ENCODE measurements at places on chromosomes 4 and X.

GRCh38 chr4:19455850-19456602, 795.7 kb upstream of the SLIT2 start:
- DNase-seq: no peak

DNA sequence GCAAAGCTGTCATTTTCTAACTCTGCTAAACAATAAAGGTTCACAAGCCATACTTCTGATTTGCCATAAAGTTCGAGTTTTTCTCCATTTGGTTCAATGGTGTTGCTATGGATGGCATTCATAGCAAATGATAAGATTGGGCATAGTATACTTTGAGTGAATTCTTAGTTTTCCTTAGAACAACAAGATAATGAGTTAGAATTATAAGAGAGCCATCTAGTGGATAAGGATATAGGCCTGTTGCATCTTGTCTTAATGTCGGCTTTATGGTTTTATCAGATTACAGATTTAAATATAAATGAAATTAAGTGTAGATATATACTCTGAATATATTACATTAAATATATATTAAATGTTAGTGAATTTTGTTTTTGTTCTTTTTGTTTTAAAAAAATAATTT, 644.6 kb downstream of the IL1RAPL1 start:
- DNase-seq: no peak

DNA sequence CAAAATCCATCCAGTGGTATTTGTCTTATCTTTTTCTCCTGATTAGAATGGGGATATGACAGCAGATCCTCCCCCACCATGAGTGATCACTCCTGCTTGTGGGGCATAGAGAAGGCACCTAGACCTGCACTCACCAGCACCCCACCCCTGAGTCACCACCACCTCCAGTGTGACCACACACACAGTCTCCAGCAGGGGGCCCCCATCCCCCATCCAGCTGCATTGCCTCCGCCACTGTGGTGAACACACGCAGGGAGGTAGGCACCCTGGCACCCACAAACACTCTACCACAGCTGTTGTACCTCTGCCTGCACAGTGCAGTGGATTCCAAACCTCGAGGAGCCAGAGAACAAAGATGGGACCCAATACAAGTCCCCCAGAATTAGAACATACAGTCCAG, 9.0 kb upstream of the MAGEA8 start:
- DNase-seq: no peak

DNA sequence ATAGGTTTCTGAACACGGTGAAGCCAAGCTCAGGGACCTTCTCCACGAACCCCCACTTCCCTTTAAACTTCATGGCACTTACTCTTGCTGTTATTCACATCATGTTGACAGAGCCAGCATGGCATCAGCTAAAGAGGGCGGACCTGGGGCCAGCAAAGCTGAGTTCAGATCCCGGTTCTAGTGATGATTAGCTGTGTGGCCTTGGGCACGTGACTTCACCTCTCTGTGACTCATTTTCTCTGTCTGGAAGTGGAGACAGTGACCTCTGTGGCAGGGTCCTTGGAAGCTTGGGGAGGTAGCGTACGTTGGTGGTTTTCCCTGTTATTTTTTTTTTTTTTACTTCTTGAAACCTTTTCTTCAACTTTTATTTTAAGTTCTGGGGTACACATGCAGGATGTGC, 13.4 kb downstream of the EVC start:
- peak; percentile 91 for DNase-seq

- DNase-seq: no peak
Observed at GRCh38 chr4:182556580-182556979, 313.4 kb downstream of the TENM3 start.

DNA sequence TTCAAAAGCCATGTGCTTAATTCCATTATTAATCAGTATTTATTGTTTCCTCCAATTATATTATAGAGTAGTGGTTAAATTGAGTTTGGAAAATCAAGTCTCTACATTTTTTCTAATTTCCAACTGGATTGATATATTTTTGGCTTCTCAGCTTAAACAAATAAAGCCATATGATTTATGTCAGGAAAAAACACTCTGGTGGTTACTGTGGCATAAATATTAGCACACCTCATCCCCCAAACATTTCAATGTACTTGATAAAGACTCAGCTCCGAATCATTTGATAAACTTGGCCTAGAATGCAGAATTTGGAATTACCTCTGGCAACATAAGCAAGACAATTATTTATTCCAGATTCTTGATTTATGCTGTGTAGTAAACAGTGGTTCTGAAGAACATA, 2313.8 kb downstream of the ARAP2 start:
- DNase-seq: no peak

DNA sequence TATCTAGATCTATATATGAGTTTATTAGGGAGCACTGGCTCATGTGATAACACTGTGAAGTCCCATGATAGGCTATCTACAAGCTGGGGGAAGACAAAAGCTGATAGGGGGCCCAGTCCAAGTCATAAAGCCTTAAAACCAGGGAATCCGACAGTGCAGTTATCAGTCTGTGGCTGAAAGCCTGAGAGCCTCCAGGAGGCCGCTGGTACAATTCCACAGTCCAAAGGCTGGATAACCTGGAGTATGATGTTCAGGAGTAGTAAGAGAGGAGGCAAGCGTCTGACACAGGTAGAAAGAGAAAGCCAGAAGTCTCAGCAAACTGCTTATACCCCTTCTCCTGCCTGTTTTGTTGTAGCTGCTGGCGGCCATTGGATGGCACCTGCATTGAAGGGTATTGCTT, 177.6 kb upstream of the SPRY1 start:
- DNase-seq: no peak

DNA sequence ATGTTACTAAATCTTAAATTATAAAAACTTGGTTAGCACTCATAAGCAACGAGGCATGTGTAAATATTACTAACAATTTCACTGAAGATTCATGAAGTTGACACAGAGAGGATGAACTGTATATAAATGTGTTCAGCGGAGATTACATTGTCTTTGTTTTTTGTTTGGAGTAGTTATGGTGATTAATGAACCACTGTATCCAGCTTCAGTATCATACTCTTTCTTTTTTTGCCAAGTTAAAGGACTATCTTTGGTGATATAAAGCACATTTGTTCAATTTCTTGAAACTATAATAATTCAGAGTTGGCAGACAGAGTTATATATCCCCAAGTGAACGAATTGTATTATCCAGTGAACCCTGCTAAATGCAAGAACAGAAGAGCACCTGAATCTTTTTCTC, 497.6 kb downstream of the CCSER1 start:
- DNase-seq: no peak

DNA sequence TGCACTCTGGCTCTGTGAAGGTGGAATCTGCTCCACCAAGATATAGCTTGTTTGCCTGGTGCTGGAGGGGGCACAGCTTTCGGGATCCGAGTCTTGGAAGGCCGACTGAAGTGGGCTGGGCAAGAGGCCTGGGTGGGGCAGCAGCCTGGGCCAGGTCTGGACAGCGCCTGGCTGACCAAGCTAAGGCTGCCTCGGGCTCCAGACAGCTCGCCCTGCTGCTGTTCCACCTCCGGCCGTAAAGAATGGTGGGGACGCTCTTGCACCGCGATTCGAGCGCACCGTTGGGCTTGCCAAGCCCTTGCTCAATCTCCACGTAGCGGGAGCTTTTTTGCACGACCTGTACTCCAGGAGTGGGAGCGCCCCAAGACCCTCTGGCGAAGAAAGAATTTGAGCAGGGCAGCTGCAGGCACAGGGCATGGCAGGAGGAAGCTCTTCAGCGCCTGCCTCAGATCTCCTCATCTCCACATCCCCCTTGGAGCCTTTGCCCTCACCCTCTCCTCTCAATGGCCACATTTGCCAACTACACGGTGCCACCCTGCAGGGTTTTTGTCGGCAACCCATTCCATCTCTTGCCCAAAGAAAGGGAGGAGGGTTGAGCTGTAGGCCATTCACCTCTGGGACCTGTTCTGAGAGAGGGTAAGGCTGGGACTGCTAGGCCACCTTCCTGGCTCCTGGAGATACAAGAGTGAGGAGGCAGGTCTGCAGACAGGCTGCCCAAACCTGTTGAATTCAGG, 18.9 kb downstream of the CNGA2 start:
- DNase-seq: peak; percentile 21

- DNase-seq: no peak
Observed at GRCh38 chrX:124476562-124476961, 130.2 kb downstream of the SH2D1A start.

- DNase-seq: peak; percentile 5
Observed at GRCh38 chrX:65451663-65452062, 82.9 kb downstream of the LAS1L start.

DNA sequence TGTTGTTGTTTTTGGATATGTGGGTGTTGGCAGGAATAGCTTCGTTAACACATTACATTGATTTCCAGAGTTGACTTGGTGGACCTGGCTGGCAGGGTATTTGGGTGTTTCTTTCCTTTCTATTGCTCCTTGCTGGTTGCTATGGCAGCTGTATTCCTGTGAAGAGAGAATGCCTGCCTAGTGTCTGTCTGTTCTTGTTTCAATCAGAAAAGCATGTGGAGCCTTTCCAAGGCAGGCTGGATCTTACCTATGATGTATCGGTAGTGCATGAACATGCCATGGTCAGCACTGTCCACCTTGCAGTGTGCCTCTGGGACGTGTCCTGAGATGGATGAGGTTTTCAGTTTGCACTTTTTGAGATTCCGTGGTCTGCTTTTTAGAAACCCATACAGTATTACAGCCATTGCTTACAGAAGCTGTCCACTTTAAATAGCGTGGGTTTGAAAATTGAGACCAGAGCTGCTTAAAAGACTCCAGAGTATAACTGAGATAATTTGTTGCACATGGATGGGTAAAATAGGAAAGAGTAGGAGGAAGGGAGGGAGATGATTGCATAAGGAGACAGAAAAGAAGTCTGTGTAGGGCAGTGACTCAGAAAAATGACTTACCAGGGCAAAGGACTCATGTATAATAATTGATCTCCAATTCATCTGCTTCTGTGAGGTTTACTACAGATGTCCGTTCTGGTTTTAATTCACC, 20.0 kb upstream of the AADAT start:
- DNase-seq: no peak

DNA sequence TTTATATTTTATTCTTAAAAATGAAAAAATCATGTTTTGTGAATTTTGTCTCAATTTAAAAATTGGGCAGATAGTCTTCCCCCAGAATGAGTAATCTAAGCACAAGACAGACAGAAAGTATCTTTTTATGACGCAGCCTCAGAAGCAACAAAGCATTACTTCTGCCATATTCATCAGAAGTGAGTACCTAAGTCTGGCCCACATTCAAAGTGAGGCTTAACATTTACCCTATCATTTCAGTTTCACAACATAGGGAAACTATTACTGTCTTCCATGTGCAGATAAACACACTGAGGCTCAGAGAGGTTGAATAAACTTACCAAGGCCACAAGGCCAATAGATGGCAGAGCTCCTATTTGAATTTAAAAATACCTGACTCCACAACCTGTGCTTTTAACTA, 4.4 kb upstream of the PRDX4 start:
- DNase-seq: no peak

- no peak for DNase-seq
Observed at GRCh38 chrX:12567857-12568256, 223.4 kb upstream of the PRPS2 start.

GRCh38 chr4:124953061-124953460, 240.5 kb upstream of the ANKRD50 start:
- no peak for DNase-seq

DNA sequence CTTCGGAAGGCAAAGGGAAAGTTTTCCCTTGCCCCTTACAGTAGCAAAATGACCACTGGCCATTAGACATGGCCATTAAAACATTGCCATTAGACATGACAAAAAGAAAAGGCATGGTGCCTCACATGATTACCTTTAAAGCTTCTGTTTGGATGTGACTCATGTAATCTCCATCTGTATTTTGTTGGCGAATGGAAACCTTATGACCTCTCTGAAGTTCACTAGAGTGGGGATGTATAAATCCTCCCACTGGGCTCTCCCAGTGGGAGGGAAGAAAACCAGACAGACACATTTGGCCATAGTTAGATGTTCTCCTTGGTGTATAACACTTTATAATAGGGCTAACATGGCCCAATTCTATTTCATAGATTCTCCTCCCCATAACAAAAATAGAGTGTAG, 152.6 kb downstream of the MAGEB17 start:
- DNase-seq: peak; percentile 36

DNA sequence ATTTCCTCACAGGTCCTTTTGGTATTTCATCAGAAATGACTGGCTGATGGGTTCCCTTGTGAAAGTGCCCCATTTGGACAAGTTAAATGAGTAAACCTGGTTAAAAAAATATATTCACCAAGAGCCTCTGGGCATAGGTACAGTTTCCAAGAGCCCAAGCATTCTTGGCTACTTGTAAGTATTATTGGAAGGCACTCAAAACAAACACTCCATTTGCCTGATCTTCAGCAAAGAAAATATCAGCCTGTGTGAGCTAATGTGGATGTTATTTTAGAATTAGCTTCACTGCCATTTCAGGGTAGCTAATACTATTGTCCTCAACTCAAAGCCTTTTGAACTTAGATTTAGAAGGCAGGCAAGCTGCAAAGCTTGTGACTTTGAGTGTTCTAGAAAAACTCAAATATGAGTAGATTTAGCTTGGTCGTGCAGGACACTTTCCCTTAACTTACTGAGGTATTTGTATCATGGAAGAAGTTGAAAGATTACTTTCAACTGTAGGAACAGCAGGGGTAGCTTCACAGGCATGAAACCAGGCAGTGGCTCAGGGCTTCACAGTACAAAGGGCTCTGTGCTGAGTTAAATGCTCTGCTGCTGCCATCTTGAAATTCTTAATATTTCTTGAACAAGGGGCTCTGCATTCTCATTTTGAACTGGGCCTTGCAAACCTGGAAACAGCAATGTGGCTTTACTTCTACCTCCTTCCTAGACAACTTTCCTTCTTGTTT, 177.2 kb downstream of the AMELX start:
- DNase-seq: no peak

DNA sequence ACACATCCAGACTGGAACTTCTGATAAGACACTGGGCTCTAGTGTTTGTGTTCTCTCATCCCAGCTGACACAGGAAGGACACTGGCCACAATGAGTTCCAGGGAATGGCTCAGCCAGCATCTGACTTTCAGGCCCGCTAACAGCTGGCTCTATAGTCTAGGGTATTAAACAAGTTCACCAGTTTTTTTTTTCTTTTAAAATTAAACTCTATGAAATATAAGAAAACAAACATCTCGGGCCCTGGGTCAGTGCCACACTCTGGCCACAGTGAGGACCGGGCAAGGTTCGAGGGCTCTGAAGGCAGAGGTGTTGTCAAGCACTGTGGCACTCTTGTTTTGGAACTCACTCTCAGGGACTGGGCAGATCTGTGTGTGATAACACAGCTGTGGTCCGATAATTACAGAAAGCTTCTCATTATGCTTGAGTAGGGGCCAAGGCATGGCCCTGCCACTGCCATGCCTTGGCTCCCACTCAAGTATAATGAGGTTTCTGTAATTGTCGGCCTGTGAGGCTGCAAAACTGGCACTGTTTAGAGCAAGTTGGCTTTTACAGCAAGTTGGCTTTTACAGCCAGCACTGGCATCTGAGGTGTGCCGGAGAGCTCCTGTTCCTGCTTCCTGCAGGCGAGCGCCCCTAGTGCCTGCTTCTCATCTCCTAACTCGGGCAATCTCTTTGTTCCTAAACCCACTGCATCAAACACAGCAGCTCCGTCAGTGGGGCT, 62.8 kb downstream of the PPP1R2C start:
- DNase-seq: peak; percentile 7

GRCh38 chr4:3404546-3404945, 37.2 kb upstream of the HGFAC start:
- DNase-seq: no peak

Measured in RCC 7860 (cell line).